Activated T-helper 1 cell treated with anti-CD3 and anti-CD28 coated beads, Interleukin-12 subunit alpha, Interleukin-12 subunit beta, Interleukin-2, Interleukin-4 antibody, amounts not matched to agents 30 ng/mL and 10 ng/mL and 1 ng/mL, durations not matched to agents 14 hours and 24 hours and 36 hours (primary cell): ENCODE measurements at places on chromosomes 2 and 18. TPM values are rescaled to one million over a fixed set of nuclear protein-coding genes. Genes with fewer than 3 reads are reported as not detected.
A peak's percentile ranks its signal among the peaks of the same experiment; 100 is the strongest.

DNA sequence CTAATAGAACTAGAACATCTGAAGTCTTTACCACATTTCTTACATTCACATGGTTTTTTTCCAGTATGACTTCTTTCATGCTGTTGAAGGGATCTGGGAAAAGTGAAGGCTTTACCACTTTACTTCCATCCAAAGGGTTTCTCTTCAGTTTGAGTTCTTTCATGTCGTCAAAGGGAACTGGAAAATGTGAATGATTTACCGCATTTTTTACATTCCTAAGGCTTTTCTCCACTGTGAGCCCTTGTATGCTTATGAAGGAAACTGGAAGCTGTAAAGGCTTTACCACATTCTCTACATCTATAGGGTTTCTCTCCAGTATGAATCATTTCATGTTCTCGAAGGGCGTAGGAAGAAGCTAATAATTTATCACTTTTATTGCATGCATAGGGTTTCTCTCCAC, 46.7 kb downstream of the NBEAL1 start:
- DNase-seq, result no peak

- no peak for DNase-seq
Observed at GRCh38 chr18:56302156-56302555, 336.2 kb downstream of the TXNL1 start.

The KCNJ3 gene
- not detected in 2 replicates for total RNA-seq

DNA sequence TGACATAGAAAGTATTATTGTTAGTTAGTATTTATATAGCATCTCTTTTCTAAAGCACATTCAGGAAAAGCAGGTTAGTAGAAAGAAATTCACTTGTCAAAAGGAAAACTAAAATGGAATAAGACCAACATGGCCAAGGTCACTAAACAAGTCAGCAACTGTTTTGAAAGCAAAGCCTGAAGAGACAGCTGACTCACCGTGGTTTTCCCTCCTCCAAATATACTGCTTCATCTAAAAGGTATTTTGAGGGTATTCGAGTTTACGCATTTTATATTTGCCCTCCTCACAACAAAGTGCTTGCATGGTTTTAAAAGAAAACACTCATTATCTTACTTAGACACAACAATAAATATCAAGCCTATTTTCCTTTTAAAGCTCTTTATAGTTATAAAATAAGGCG, 24.0 kb downstream of the ZNF385B start:
- DNase-seq, result no peak

The HNMT gene
- not detected in 2 replicates for total RNA-seq

DNA sequence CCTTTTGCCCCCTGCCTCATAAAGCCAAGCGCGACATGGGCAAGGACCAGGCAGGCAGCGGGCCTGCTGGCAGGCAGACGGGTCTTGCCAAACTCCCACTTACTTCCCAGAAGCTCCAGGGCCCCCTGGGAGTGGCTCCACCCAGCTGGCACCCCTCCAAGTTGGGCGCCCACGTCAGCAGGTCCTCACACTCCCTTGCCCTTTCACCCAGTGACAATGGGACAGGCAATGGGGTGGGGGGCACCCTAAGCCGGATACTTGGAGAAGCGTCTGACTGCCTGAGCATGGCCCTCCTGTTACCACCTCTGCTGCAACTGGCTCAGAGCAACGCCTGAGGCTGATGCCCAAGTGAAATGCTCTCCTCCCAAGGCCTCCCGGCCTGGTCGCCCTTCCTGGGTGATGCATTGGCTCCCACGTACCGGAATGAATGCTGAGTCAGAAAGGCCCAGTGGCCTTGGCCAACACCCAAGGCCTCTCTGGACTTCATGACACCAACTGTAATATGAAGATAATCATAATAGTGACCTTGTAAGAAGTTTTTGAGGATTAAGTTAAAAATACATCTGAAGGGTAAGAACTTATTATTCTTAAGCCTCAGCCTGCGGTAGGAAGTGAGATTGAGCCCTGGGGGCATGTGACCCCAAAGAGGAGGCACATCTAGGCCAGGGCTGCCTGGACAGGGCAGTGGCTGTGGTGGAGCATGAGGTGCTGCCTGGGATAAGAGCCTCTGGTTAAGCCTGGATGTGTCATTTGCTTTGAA, 31.6 kb downstream of the KCNK3 start:
- no peak for DNase-seq

The TSPYL6 gene
- total RNA-seq, result not detected in 2 replicates

DNA sequence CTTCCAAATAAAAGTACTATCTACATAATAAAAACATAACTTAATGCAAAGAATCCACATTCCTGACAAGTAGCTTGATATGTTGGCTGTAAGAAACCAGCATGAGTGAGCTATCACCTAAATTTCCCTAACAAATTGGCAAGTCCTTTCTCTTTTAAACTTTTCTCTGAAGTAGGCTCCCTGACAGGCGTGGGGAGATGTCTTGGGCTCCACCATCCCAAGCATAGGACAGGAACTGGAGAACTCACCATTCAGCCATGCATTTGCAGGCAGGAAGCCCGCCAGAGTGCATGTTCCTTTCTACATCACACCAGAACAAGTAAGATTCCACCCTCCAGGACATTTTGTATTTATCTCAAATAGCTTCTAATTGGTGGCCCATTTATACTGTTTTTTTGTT, 921.9 kb upstream of the CELF4 start:
- no peak for DNase-seq

The EVX2 gene
- not detected in 2 replicates for total RNA-seq

DNA sequence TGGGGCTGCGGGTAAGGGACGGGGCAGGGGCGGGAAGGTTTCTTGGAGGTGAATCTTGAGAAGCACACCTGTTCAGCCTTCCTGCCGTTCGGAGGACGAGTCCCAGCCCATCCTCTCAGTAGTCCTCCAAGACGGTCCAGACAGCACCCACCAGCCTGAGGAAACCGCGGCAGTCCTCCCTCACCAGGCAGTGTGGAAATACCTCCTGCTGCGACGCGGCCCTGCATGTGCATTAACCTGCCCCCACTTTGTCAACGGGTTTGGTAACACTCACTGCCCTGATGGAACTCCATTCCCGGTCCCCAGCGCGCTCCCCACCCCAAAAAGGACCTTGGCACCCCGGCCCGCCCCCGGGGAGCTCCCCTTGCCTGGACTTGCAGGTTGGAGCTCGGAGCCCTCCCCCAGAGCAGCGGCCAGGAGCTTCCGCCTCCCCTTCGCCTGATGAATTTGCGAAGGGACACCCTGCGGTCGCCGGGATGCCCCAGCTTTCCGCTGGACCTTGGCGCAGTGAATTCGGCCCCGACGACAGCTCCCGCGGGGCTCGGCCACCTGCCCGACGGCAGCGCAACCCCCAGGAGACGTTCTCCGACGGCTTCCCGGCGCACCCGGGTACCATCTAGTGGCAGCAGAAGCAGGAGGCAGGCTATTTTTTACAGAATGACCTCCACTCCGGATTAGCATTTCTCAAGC, 31.5 kb downstream of the ACVR1C start:
- DNase-seq, result peak; percentile 47

- DNase-seq, result no peak
Observed at GRCh38 chr2:207960911-207961310, 64.4 kb downstream of the PLEKHM3 start.

DNA sequence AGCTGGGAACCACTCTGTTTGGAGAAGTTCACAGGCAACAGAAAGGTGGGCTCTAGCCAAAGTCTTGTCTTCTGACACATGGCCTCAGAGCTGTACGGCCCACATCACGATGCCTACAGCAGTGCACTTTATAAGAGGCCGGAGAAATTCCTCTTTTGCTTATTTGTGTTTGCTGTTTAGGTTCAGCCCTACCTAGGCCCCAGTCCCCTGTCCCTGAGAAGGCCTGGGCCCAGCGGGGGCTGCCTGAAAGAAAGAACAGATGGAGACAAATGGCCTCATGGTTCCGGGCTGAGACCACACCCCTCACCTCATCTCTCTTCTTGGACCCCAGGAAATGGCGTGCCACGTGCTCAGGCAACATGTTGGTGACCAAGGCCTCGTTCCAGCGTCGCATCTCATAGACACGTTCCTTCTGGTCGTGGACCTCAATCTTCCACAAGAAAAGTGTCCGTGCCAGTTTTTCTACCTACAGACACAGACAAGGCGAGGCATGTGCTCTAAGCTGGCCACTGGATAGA, 30.9 kb downstream of the CENPO start:
- no peak for DNase-seq

GRCh38 chr2:10382354-10383061, 65.6 kb downstream of the ODC1 start:
- DNase-seq, result peak; percentile 10

- DNase-seq, result no peak
Observed at GRCh38 chr2:165499131-165499530, 29.6 kb downstream of the CSRNP3 start.

DNA sequence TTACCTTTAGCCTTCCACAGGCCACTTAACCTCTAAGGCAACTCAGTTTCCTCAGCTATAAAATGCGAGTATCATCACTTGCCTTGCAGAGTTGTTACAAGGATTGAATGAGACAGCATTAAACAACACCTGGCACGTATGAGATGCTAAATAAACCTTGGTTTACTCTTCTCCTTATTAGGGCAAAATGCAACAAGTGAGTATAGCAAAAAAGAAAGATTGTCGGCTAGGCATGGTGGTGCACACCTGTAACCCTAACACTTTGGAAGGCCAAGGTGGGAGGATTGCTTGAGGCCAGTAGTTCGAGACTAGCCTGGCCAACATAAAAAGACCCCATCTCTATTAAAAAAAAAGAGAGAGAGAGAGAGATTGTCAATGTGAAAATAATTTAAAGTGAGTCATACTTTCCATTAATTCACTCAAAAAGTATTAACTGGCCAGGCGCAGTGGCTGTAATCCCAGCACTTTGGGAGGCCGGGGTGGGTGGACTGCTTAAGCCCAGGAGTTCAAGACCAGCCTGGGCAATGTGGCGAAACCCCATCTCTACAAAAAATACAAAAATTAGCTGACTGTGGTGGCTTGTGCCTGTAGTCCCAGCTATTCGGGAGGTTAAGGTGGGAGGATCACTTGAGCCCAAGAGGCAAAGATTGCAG, 8.0 kb downstream of the ATAD2B start:
- no peak for DNase-seq

DNA sequence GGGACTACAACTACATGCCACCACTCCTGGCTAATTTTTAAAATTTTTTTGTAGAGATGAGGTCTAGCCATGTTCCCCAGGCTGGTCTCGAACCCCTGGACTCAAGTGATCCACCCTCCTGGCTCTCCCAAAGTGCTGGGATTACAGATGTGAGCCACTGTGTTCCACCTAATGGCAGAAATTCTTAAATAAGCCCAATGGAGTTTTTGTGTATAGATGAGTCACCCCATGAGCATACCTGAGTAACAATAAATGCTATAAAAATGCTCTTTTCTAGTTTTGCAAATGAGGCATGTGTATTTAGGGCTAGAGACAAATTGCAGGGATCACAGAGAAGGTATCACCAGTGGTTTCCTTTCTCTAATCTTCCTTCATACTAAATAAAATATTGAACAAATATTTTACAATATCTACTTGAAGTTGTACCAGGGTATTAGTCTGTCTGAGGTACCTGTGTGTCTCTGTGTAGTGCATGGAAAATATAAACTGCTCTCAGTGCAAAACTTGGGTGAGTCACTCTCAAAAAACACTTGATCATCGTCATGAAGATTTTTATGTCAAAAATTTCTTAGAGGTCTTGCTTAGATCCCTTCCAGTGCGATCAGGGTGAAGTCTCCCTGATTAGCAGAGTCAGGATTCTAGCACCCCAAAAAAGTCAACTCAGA, 337.1 kb upstream of the MMADHC start:
- DNase-seq, result no peak

GRCh38 chr2:201347138-201347537, 10.0 kb downstream of the FLACC1 start:
- no peak for DNase-seq

GRCh38 chr2:163800951-163801381, 65.2 kb upstream of the FIGN start:
- DNase-seq, result no peak

- DNase-seq, result no peak
Observed at GRCh38 chr2:158686210-158686691, 108.9 kb upstream of the DAPL1 start.

GRCh38 chr2:43221763-43222474, 4.5 kb downstream of the ZFP36L2 start:
- peak; percentile 49 for DNase-seq

The IL18R1 gene
- total RNA-seq, result 57.8 and 61.3 TPM in 2 replicates

The CLEC4F gene
- 0.10 TPM in 1 of 2 replicates, not detected in the other for total RNA-seq

GRCh38 chr2:39737661-39738060, 41.4 kb downstream of the THUMPD2 start:
- no peak for DNase-seq

DNA sequence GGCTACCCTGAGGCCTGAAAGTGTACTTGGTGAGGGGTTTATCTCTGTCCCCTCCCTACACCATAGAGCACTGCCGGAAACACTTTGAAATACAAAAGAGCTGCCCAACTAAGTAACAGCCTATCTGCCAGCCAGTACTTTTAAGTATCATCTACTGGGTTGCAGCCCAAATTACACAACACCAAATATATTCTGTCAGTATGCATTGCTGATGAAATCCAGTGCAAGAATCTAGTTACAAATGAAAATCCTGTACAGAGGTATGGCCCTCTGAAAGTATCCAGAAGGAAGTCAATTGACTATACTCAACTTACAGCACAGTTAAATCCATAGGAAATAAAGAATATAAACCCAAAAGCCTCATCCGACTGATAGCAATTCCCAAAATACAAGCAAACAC, 280.8 kb downstream of the CCDC85A start:
- DNase-seq, result no peak

- peak; percentile 29 for DNase-seq
Observed at GRCh38 chr2:234289834-234290590, 206.9 kb downstream of the ARL4C start.

The CFAP221 gene
- not detected in 2 replicates for total RNA-seq

DNA sequence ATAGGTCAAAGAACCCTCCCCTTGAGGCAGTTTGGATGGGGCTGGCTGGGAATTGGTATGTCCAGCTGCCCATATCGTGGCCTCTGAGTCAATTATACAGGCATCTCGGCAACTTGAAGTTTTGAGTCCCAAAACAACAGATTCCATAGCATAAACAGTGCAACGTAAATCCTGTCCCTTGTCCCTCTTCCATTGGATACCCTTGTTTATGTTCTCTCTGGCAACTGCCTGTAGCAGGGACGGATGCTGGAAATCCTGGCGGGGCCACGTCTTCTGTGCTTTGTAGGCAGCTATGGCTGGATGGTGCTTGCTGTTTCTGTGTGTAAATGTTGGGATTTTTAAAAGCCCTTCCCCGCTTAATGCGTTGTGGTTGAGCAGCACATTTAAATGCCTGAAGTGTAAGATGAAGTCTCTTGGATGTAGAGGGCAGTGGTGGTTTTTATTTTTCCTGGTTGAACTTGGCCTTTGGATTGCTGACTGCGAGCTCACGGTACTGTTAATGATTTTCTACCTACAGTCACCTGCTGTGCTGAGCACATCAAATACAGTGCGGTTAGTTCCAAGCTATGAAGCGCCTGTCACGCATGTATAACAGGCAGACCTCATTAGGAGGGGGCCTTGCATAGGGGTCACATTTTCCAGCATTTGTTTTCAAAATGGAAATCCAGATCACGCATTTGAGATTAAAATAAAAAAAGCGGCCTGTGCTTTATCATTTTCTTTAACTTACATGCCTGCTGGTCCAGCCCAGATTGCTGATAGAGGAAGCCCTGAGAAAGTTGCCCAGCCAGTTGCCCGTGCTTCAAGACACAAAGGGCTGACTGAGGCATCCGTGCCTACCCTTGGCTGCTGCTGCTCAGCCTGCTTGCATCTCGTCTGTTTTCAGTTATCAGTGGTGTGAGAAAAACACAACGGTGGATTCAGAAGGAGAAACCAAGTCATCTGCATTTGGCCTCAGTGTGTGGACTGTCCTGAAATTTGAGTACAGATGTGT, 84.7 kb downstream of the NEDD4L start:
- DNase-seq, result no peak
